Fibroblast of lung (primary cell): ENCODE measurements at places on chromosomes 7 and 10.

- no peak for DNase-seq
Measured at GRCh38 chr7:112067632-112068540, 138.3 kb downstream of the DOCK4 start.

- no peak for DNase-seq
Measured at GRCh38 chr7:92602352-92603088, 12.3 kb upstream of the FAM133B start.

DNA sequence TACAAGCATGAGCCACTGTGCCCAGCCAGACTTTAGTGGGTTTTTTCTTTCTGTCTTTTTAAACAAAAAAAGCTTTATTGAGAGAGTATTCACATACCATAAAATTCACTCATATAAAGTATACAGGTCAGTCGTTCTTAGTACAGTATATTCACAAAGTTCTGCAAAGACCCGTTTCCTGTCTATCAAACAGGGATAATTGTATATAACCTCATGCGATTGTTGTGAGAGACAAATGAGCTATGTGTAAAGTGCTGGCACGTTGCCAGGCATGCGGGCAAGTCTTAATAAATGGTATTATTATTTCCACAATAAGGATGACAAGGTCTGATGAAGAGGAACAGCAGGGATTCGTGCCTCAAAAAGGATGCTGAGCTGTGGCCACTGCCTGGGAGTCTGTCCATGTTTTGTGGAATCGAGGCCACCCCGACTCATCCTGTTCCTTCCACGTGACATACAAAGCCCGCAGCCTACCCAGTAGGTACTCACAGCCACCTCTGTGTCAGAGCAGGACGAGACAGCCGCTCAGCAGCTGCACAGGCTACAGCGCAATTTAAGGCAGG is 51.6 kb downstream of the SMKR1 start:
- peak; percentile 59 for DNase-seq

GRCh38 chr10:110834629-110835301 is 37.0 kb upstream of the PDCD4 start:
- no peak for DNase-seq

DNA sequence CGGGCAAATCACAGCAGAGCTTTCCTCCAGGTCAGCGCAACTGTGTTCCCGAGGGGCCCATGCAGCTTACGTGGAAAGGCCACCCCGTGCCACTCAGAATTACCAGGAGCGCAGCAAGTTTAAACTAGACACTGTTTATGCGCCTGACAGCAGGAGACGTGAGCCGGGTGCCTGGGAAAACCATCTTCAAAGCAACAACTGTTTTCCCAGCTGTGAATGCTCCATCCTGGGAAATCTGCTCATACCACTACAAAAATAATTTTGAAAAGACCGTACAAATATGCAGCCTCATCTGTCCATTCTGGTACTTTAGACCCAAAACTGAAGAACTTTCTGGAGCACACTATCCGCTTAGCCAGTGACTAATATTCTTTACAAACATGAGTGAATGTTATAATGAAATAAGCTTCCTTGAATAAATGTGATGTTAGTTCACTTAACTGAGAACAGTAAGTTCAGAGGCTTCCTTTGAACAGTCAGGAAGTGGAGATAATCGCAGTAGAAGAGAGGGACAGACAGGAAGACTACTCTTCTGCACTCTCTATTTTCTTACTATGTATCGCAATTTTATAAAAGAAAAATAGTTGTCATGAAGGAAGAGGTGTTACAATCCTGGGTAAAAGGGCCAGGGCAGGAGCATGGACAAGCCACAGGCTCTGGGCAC is 16.7 kb downstream of the GPER1 start:
- DNase-seq, result no peak

- DNase-seq, result no peak
Measured at GRCh38 chr7:76369018-76369417, 10.2 kb upstream of the YWHAG start.

DNA sequence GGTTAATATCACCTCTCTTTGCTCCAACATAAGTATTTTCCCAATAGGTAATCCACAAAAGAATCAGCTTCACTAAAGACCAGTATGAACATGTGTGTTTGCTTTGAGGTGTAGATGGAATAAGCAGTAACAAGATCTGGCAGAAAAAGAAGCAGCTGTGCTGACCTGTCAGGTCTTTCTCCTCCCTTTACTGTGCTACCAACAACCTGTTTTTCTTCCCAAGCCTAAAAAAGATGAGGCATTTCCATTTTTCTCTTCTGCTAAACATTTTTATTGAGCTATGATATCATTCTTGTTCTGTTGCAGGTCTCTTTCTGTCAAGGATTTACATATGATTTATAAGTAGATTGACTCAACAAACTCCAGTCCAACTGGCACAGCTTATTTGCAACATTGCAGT is 315.2 kb upstream of the GLI3 start:
- no peak for DNase-seq

GRCh38 chr10:33271969-33272583 is 62.4 kb downstream of the NRP1 start:
- DNase-seq, result no peak

GRCh38 chr7:5421714-5422395 is 1.8 kb downstream of the TNRC18 start:
- DNase-seq, result peak; percentile 86

- no peak for DNase-seq
Measured at GRCh38 chr7:100677308-100678267, 4.0 kb downstream of the GNB2 start.

- DNase-seq, result peak; percentile 43
Measured at GRCh38 chr7:134780166-134780828, 863 bp downstream of the CALD1 start.

- DNase-seq, result peak; percentile 58
Measured at GRCh38 chr7:97851683-97852082, 20.5 kb downstream of the ASNS start.

DNA sequence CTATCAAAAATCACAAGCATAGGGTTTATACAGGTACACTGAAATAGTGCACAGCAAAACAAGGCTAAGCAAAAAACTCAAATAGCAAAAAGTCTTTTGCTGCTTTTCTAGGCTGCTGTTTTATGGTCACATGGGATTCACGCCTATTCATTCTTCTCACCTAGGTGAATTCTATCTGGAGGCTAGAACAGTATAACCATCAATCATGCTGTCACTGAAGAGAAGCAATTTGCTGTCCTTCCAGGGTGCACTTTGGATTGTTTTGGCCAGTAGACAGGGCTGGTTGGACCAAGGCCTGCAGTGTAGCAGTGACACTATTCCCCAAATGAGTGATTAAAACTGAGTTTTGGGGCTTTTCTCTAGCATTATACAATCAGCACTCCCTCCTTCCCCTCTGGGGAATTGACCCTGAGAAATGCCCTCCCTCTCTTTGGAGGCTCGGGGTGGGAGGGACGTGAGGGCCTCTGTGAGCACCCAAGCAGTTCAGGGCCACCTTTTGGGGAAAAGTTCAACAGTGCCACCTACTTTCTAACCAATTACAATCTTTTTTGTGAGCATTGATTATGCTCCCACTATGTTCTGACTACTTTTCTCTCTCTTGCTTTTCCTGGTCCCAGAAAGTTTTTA is 16.2 kb upstream of the SND1 start:
- DNase-seq, result no peak

DNA sequence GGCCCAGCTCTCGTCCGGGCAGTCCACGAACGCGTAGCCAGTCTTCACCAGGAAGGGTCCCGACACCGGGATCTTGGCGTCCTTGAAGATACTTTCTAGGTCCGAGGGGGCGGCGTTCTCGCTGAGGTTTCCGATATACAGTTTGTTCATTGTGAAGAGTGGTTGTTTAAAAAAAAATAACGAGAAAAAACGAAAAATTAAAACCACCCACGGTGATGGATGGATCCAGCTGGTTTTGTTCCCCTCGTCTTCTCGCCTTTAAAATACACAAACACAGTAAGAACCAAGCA is 385 bp downstream of the IGF2BP3 start:
- no peak for DNase-seq

GRCh38 chr7:106611911-106612310 is 49.0 kb downstream of the CCDC71L start:
- no peak for DNase-seq

- no peak for DNase-seq
Measured at GRCh38 chr10:98090822-98091221, 43.6 kb upstream of the R3HCC1L start.

DNA sequence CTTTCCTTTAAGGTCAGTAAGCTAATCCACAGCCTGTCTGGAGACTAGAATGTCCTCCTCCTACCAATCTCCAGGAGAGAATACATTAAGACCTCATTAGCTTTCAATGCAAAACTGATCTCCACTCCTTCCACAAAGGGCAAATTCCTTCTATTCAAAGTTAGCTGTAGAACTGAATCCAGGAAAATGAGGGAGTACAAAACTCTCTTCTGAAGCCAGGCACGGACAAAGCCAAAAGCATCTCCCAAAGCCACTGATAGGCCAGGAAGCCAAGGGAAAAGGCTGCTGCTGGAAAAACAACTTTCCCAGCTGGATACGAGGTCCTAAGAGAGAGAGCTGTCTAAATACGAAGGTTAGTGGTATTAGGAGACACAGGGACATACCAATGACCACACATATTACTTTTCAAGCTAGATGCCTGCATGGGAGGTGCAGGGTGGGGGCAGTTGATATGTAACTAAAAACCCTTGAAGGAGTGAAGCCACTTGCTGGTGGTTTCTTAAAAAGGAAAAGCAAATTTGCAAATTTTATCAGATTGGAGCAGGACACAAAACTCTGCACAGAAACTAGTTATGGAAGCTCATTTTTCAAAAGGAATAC is 43.6 kb downstream of the MKX start:
- no peak for DNase-seq

DNA sequence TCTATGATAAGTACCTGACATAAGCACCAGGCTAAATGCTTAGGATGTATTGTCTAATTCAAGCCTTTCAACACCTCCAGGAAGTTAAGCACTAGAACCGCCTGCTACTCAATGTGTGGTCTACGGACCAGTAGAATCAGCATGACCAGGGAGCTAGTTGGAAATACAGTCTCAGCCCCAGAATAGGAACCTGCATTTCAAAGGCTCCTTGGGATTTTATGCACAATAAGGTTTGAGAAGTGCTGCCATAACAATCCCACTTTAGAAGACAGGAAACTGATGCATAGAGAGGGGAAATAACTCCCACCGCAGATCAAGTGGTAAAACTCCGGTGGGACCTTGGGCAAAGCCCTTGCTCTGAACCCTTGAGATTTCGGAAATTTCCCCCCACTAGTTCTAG is 8.8 kb upstream of the DUSP5 start:
- DNase-seq, result no peak

GRCh38 chr10:114453576-114453975 is 49.3 kb upstream of the AFAP1L2 start:
- no peak for DNase-seq
